ENCODE measurements at places on chromosomes 6 and 20.

GRCh38 chr6:111597291-111598086 is 8.2 kb downstream of the TRAF3IP2 start:
- no peak for DNase-seq

DNA sequence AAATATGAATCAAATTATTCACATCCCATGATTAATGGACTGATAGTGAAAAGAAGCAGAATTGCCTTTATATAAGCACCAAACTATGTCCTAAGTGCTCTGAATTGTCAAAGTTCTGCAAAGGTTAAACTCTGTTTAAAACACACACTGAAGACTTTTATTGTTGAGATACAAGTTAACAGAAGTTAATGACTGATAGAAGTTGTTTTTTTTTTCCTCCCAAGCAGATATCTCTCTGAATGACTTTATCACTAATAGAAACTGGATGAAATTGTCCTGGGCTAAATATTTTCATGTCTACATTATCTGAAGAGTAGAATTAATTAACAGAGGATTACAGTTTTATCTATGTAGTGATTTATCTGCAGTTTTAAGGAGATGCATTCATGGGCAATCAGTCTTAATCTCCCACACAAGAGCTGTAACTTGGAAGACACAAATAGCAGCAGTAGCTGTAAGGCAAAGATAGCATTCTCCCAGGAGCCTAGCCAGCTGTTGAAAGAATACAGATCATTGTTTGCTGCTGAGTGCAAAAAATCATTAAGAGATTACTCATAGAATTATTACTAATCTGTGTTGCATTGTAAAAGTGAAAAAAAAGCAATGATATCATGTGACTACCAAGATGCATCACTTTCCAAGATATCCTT is 49.9 kb downstream of the BMP5 start:
- DNase-seq: no peak

DNA sequence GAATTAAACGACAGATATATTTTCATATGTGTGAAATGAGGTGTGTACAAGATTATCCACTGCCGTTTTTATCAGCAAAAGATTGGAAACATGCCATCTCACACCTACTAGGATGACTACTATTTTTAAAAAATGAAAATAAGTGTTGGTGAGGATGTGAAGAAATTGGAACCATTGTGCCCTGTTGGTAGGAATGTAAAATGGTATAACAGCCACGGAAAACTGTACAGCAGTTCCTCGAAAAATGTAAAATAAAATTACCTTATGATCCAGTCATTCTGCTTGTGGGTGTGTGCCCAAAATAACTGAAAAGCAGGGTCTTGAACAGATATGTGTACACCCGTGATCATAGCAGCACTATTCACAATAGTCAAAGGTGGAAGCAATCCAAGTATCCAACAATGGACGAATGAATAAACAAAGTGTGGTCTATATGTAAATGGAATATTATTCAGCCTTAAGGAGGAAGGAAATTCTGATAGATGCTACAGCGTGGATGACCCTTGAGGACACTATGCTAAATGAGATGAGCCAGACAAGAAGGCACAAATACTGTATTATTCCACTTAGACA is 27.0 kb upstream of the CCN5 start:
- no peak for DNase-seq

DNA sequence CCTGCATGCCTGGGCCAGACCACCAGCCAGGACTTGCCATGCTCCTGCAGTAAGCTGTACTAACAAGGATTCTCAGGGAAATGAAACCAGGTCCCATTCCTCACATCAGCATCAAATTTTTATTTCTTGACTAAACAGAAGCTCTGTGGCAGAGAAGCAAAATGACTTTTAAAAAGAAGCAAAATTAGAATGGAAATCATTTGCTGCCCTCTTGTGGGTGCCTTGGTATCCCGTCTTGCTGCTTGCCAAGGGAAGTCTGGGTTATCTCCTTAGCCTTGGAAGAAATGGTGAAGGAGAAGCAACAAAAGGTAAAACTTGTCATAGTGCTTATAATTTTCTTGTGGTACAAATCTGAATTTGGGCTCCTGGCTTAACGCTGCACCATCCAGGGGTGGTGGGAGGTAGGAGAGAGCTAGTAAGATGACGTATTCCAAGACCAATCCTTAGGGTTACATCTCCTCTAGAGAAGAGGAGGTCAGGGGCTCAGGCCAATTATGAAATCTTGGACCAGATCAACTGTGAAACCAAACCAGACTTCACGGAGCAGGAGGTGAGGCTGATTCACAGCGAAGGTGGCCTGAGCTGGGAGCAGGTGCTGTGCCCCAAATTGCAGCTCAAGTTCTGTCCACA is 107.5 kb downstream of the FAXC start:
- DNase-seq: no peak

- no peak for DNase-seq
Measured at GRCh38 chr6:138160329-138161087, 1.2 kb upstream of the ARFGEF3 start.

- no peak for DNase-seq
Measured at GRCh38 chr6:79878142-79878748, 69.1 kb downstream of the ELOVL4 start.

DNA sequence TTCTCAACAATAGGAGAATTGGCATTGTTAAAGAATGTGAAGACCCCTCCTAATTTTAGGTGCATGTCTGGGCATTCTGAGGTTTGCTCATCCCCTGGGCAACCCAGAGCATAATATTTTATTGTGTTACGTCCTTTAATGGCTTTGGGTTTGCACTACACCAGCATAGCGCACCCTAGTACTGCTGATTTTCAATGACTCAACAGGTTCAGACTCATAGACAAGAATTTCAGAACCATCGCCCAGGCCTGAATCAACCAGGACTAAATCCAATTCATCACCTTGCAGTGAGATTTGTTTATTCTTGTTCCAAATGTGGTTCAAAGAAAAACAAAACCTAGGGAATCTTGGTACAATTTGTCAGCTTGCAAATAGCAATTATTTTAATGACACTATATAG is 137.8 kb upstream of the PHACTR1 start:
- DNase-seq: no peak

DNA sequence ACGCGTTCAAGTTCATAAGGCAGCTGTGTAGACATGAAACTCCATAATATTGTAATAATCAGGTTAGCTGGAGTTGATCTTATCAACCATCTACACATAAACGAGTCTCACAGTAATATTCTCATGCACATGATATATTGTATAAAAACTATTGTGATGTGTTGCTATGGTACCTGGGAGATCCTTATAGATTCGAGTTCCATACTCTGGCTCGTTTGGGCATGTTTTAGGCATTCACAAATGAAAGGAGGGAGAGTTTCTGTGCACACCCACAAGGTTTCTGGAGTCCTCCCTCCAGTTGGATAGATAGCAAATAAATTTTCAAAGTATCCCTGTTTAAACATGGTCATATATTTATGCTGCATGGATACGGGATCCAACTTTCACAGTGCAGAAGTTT is 567.5 kb upstream of the SLC35B3 start:
- no peak for DNase-seq

- DNase-seq: peak; percentile 73
Measured at GRCh38 chr20:35269055-35269781, 8.7 kb downstream of the MMP24OS start.

DNA sequence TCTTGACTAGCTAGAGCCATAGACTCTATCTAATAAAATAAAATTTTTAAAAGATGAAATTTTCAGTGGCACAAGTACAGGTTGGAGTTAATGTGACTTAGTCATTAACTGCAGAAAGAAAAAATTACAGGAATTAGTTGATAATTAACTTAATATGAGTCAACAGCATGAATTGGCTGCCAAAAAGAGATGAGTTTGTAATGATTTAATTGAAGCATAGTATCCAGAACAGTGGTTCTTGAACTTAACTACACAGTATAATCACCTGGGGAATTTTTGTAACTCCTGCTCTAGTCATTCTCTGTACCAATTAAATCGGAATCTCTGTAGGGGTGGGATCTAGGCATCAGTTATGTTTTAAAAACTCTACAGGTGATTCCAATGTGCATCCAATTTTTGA is 46.3 kb upstream of the HMGN3 start:
- DNase-seq: no peak

GRCh38 chr20:57748601-57749130 is 38.9 kb upstream of the PMEPA1 start:
- DNase-seq: peak; percentile 71

DNA sequence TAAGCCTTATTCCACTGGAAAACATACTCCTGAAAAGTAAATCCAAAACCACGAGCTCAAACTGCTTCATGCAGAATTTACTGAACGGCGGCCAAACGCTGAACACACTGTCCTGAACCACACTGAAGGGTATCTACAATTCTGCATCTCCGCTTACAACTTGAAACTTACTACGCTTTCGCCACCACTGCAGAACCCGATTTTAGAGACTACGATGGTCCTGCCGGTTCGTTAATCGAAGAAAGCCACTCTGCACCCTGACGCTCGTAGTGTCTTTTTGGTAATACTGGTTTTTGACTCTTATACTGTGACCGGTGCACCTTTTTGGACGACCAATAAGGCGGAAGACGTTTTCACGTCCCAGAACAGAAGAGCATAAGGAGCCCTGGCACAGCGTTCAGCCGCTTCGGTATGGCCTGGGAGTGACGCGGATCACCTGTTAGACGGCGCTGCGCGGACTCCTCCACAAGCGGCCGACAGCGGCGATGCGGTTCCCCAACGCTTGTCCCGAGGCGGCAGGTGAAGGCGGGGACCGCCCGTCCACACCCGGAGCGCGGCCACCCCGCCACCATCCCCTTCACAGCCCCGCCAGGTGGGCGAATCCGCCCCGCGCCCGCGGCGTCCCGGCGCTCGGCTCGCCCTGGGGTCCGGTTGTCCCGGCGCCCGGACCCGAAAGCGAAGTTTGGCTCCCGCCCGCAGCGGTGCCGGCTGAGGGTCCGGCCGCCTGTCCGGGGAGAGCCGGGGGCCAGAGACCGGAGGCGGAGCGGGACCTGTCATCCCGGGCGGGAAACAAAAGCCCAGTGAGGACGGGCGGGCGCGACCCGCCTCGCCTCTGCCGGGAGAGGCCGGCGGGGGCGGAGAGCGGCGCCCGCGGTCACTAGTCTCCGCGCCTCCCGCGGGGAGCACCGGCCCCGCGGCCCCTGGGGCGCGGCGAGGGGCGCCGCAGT is 784 bp downstream of the FKBP5 start:
- peak; percentile 45 for DNase-seq

DNA sequence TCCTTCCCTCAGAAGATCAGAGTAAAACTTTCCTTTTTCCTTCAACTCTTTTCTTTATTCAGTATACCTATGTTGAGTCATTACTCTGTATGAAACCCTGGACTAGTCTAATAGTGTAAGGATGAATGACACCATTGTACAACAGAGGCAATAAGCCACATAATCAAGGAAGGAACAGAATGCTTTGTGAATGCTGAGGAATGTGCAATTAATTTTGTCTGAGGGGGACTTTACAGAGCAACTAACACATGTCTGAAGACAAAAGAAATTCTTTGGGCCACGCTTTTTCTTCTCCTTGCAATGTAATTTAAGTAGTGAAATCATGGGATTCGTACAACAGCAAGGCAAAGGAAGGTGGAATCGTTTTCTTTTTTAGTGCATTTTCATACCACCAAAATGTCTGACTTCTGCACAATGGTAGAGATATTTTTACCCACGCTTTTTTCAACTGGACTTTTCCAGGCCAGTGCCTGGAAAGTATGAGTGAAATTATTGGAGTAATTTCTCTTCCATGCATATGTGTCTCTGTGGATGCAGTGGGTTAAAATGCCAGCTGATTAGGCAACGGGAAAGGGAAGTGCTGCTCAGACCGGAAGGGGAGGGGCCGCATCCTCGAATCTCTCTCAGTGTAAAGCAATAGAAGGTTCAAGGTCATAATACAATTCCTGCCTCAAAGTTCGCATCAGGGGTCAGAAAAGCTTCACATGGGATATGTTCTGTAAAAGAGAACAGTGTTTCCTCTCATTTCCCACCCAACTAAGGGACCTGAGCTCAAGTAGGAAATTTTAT is 89.9 kb upstream of the MTHFD1L start:
- no peak for DNase-seq

GRCh38 chr6:149166747-149167146 is 150.8 kb upstream of the TAB2 start:
- DNase-seq: peak; percentile 43

- DNase-seq: peak; percentile 45
Measured at GRCh38 chr6:80003826-80004172, 650 bp upstream of the TTK start.

- peak; percentile 43 for DNase-seq
Measured at GRCh38 chr6:139133262-139134063, 1.4 kb upstream of the HECA start.

GRCh38 chr6:126232671-126233070 is 107.2 kb upstream of the CENPW start:
- DNase-seq: no peak

DNA sequence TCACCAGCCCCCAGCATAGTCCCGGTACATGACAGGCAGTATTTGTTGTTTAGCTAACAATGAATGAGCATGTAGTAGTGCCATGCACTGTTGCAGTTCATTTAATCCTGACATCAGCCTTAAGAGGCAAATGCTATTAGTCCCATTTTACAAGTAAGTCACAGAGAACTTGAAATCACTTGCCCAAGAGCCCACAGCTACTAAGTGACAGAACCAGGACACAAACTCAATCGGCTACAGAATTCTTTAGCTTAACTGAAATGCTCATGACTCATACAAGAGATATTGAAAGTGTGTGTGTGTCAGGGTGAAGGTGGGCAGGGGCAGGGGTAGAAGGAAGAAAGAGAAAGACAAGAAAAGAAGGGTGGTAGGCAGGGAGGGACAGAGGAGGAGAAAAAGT is 52.7 kb downstream of the UNC5CL start:
- DNase-seq: no peak

DNA sequence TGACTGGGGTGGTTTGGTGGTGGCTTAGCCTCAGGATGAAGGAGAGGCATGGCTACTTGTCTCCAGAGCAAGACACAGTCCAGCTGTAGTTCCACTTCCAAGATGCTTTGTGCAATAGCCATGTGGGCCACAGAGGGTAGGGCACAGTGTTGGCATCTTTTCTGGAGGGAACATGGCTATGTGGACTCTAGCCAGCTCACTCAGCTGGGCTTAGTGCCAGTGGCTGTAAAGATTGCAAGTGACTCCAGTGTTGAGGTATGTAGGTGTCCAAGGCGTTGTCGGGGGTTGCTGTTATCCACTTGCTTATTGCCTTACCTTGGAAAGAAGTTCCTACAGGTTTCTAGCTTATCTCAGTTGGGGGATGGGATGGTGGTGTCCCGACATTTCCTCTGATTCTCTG is 233.4 kb downstream of the CD109 start:
- DNase-seq: no peak

DNA sequence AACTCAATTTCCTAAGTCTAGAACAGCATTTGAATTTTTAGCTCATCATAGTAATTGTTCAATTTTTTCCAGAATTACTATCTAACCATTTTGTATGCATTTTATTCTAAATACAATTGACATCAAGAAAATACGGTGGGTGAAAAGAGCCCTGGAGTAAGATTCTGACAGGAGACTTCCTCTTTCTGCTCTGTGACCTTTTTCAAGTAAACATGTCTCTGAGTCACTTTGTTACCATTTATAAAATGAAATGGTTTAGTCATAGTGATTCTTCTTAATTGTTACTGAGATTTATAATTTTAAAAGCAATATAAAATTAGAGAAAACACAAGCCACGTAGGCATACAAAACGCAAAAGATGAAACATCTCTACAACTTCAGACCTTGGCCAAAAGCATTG is 80.2 kb downstream of the PLCB1 start:
- DNase-seq: no peak

- DNase-seq: no peak
Measured at GRCh38 chr6:51934098-51934497, 153.3 kb downstream of the PKHD1 start.

- no peak for DNase-seq
Measured at GRCh38 chr20:63547725-63548480, at the start of gene SRMS. SRMS (minus strand) TSS chr20:63547749; CDS start chr20:63547463, 286 bp downstream.

- no peak for DNase-seq
Measured at GRCh38 chr20:3900187-3900604, 11.0 kb downstream of the PANK2 start.
